ENCODE measurements at places on chromosomes 6 and 20.

DNA sequence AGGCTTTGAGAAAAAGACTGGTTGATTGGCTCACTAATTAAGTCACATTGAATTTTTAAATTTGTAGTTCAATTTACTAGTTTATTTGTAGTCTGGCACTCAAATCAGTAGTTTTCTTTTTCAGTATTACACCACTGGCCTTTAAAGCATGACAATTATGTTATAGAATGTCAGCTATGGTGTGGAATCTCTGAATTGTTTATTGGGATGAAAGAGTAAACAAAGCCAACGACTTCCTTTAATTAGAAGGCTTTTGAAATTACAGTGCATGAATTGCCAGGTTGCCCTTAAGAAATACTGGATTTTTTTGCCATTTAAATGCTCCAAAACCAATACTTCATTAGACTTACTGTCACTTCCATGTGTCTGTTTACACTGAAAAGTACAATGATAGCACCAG is 426.9 kb upstream of the RNF217 start:
- DNase-seq, result no peak

GRCh38 chr20:50245498-50246366 is 55.1 kb downstream of the CEBPB start:
- no peak for DNase-seq

GRCh38 chr6:161074496-161075121 is 83.0 kb downstream of the MAP3K4 start:
- DNase-seq, result no peak

GRCh38 chr6:128415387-128415786 is 105.0 kb downstream of the PTPRK start:
- DNase-seq, result no peak

GRCh38 chr6:69673298-69673697 is 123.5 kb downstream of the LMBRD1 start:
- DNase-seq, result no peak

GRCh38 chr20:14470231-14470899 is 133.0 kb upstream of the FLRT3 start:
- DNase-seq, result no peak

DNA sequence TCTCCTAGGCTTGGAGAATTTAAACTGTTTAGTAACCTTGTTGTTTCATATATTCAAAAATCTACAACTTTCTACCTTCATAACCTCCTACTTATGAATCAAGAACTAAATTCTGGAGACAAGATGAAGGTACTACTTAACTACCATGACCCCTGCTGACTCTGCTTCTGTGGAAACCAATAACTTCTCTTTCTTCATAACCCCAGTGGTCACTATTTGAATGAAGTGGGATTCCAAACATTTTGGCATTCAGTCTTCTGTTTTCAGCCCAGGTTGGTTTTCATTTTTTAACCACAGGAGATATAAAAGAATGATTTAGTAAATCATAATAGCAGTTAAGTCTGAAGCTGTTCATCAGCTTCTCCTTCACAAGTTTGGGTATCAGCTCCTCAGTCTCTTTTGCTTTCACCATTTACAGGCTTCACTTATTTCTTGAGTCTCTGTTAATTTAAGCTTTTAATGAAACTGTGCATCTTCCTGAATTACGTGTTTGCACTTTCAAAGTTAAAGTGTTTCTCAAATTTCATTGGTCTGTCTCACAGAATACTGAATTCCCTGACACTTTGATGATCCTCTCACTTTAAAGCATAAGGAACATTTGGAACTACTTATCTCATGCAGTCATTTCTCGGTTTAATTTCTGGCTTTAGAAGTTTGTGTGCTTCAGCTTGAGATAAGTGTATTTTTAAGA is 9.5 kb downstream of the SENP6 start:
- no peak for DNase-seq

GRCh38 chr20:58472273-58473018 is 42.8 kb downstream of the APCDD1L start:
- DNase-seq, result no peak

DNA sequence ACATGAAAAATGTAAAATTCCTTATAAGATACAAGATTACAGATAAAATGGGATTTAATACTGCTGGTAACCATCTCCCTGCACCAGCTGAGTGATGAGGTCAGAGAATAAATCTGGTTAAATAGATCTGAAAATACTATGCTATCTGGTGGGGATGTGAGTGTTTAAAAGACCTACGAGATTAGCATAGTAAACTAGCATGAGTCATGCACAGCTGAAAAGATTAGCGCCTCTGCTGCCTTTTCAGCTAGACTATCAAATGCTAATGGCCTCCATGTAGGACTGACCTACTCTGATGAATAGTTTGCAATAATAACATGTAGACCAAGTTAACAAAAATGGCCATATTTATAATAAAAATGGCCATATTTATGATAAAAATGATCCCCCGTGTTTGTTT is 553.3 kb downstream of the C6orf118 start:
- DNase-seq, result no peak

DNA sequence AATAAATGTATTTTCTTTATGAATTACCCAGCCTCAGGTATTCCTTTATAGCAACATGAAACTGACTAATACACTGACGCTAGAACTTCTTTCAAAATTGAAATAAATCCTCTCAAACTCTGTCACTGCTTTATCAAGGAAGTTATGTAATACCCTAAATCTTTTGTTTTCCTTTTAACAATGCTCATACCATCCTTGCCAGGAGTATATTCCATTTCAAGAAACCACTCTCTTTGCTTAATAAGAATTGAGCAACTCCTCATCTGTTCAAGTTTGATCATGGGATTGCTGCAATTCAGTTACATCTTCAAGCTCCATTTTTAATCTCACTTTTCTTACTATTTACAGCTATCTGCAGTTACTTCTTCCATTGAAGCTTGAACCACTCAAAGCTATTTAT is 707.6 kb upstream of the MARCKS start:
- DNase-seq, result no peak

DNA sequence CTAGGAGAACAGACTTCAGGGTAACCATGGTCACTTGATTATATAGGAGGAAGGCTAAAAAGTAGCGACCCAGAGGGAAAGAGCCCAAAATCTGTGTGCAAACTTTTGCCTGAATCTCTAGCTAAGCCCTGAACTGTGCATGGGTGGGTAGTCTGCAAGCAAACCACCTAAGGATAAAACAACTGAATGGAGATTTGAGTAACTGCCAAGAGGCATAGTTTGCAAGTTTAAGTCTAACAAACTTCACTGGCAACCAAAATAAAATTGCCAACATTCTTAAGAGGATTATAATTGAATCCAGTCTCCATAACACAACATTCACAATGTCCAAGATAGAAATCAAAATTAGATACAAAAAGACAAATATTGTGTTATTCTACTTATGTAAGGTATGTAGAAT is 192.0 kb upstream of the PLN start:
- no peak for DNase-seq

GRCh38 chr20:48682529-48683363 is 145.1 kb downstream of the PREX1 start:
- peak; percentile 89 for DNase-seq

DNA sequence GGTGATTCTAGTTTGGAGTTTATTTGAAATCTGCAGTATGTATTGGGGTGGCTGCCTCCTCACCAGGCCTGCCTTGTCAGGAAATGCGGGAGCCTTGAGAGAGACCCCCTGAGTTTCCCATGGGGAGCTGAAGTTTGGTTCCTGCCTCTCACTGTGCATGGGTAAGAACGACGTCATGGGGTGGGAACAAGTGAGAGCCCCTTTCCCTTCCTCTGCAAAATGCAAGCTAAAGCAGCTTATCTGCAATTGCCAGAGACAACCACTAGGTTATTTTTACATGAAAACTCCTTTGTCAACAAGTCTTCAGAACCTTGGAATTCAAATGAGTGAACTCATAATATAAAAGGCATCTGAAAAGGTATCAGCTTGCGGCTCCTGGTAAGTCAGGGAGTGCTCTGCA is 58.4 kb downstream of the TMEM170B start:
- DNase-seq, result no peak

DNA sequence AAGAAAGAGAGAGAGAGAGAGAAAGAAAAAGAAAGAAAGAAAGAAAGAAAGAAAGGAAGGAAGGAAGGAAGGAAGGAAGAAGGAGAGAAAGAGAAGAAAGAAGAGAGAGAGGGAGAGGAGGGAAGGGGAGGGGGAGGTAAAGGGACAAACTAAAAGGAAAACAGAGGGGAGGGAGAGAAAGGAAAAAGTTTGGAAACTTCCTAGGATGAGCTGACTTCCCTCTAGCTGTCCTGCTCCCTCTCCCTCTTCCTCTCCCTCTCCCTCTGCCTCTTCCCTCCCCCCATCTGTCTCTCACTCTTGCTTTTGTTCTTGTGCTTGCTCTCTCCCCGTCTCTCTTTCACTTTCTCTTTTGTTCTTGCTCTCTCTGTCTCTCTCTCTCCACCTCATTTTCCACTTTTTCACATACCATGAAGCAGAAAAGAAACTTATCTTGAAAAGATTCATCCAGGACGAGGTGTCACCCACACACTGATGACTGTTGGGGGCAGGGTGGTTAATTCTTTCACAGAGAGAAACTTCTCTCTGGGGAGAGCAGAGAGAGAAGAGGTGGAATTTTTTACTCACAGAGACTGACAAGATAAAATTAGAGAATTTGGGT is 56.4 kb upstream of the DUSP22 start:
- DNase-seq, result peak; percentile 42

DNA sequence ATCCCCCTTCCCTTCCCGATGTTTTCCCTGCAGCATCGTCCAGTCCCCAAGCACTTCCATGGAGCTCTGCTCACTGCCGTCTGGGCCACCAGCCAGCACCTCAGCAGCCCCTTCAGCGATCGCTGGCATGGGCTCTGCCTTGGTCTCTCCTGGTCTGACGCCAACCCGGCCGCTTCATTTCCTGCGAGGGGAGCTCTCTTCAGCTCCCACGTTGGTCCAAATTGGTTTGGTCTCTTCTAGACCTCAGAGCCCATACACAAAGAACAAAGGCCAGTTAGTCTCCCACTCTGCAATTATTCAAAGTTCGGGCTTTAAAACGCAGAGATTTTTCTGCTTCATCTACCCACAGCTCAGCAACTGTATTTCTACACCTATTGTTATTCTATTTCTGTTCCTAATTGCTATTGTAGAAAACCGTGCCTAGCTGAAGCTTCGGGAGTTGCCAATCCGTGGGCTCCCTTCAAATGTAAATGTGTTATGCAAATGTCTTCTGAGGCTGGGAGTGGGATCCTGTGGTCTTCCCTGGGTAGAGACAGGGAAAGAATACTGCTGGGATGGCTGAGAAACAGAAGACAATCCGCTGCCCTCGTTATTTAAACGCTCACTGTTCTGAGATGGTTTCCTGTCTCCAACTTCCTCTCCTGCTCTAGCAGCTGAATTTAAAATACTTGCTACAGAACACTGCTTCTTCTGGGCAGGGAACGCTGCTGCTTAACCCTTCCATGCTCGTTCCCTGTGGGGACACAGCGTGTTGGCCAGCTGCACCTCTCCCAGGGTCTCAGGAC is 154.2 kb upstream of the QKI start:
- no peak for DNase-seq

DNA sequence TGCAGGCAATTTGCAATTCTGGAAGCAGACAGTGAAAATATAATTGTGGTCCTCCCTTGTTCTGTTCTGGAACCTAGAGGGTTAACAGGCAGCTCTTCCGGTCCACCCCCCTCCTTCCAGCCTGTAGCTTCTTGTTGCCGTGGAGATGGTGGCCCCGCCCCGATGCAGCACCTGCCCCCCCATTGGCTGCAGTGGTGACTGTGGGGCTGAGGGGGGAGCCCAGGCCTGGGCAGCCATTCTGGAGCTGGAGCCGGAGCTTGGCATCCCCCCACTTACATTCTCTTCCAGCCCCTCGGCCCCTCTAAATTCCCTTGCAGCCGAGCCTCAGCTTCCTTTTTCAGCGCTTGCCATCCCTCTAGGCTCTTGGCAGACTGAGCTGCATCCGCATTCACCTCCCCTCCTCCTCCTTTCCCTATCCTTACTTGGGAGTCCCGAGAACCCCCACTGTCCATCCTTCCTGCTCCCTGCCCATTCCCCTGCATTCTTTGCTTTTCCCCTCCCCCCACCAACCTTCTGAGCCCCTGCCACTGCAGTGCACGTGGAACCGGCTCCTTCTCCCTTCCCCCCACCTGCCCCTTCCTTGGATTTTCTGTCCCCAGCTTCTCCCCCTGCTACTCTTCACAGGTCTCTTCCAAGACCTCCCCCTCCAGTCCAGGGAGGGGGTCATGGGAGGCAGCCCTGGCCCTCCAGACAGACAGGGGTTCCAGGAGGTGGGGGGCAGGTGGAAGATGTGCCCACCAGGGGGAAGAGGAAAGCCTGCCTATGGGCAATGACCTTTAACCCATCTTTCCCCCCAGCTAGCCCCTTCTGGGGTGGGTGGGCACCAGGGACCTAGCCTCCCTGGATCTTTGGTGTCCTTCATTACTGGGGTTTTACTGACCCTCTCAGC is 11.4 kb downstream of the SYNGAP1 start:
- no peak for DNase-seq

- DNase-seq, result no peak
Measured at GRCh38 chr6:166440106-166440505, 57.4 kb upstream of the MPC1 start.

- DNase-seq, result no peak
Measured at GRCh38 chr6:38483526-38483925, 156.2 kb downstream of the BTBD9 start.

GRCh38 chr20:23122321-23122720 is 36.2 kb upstream of the CD93 start:
- DNase-seq, result no peak

- DNase-seq, result no peak
Measured at GRCh38 chr6:71171497-71172070, 117.0 kb upstream of the OGFRL1 start.

DNA sequence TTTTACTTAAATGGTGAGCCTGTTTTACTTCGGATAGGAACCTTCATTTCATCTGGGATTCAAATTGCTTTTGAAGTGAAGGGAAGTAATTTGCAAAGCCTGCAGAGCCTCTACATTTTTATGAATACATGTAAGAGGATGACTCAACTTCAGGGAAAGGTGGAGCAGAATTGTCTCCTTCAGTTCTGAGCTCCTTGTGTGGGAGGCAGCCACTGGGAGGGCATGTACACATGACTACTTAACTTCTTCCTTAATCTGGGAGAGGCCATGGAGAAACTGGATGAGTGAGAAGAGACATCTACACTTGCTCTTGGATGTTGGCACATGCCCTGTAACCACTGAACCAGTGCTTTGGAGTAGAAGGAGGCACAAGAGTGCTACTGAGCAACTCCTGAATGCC is 145.1 kb upstream of the NRSN1 start:
- no peak for DNase-seq

GRCh38 chr20:13554706-13555105 is 84.0 kb downstream of the TASP1 start:
- no peak for DNase-seq

GRCh38 chr6:153949616-153950015 is 89.4 kb upstream of the OPRM1 start:
- DNase-seq, result no peak

GRCh38 chr6:157928428-157928827 is 53.2 kb upstream of the SYNJ2 start:
- no peak for DNase-seq

GRCh38 chr6:66526061-66526460 is 819.0 kb upstream of the EYS start:
- DNase-seq, result no peak

- no peak for DNase-seq
Measured at GRCh38 chr20:52104546-52105441, 86.8 kb downstream of the ZFP64 start.

GRCh38 chr6:107116931-107117330 is 1.6 kb upstream of the BEND3 start:
- DNase-seq, result no peak

Data from skeletal muscle cell (primary cell).